ENCODE measurements at places on chromosomes 7 and 10.

- no peak for DNase-seq
These were observed 276.4 kb downstream of the PCLO start for GRCh38 chr7:82886324-82886723.

DNA sequence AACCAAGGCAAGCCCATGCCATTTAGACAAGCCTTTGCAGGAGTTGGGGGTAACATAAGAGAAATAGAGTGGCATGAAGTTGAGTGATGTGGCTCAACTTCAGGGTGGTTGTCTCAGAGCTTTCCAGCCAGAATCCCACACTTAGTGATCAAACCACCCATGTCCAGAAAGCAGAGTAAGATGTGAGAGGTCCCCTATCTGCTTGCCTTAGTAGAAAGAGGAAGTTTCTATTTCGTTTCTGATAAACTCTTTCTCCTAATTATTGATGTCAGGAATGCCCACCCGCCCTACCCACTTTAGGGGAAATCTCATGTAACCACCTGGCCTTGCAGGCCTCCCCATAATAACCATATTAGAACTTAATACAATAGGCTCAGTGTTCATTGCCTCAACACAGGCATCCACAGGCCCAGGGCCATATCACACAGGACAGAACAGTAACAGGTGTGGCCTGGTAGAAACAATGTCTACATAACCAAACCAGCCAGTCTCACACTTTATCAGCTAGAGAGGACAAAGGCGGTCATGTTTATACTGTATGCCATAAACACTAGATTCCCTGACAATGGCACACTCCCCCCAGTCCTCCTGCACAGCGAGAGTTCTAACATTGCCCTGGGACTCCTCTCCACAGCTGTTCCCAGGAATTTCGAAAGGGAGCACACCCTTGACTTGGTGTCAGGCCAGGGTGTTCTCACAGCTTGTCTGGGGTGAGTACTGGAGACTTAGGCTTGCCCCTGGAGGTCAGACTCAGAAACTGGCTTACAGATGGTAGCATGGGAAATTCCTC is 364.4 kb downstream of the CXCL12 start:
- no peak for DNase-seq

- peak; percentile 28 for DNase-seq
These were observed 640.7 kb upstream of the PCDH15 start for GRCh38 chr10:55441777-55442176.

DNA sequence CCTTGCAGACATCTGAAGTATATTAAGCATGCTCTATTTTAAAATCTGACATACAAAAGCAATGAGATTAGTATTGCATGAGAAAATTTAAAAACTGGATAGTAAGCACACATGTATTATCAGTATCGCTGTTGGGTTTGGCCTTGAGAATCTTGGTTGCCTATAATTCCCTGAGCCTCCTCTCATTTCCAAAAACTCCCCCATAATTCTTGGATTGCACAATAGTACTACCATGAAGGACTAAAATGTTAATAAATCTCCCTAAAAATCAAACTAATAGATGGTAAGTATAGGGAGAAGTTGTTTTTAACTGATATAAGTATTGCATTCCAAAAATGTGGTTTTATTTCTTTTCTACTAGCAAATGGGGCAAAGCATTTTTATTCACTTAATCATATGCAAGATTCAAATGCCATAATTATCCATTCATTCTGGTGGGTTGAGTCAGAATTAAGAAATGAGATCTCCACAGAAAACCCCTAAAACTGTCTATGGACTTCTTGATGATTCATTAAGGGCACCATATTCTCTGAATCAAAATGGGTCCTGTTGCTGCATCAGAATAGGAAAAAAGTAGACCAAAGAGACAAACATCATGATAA is 10.3 kb upstream of the VIM start:
- no peak for DNase-seq

DNA sequence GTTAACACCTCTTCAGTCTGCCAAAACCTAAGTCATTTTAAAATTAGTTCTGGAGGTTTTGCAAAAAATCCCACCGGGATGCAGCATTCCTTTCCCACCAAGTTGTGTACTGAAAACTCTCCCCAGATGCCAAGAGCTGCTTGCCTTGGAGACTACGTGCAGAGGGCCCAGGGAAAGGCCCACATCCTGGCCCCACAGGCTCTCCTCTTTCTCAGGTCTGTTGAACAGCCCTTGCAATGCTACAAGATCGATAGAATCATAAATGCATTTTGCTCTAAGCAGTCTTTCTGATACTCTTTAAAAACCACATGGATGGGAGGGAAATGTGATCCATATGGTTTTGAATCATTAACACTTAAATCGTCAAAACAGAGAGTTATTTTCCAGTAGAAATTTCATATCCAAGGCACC is 126.7 kb upstream of the ZMIZ1 start:
- DNase-seq: no peak

GRCh38 chr7:129553899-129554461 is 51.6 kb downstream of the SMKR1 start:
- no peak for DNase-seq

GRCh38 chr10:62911210-62911963 is 95.2 kb upstream of the EGR2 start:
- DNase-seq: no peak
